ENCODE measurements at places on chromosomes 1 and 21.

GRCh38 chr1:165815725-165816124 lies 11.7 kb upstream of the UCK2 start:
- no peak for DNase-seq

- DNase-seq: peak; percentile 45
Observed at GRCh38 chr1:40032240-40032891, 8.2 kb upstream of the CAP1 start.

- no peak for DNase-seq
Observed at GRCh38 chr1:198186916-198187580, 30.2 kb downstream of the NEK7 start.

DNA sequence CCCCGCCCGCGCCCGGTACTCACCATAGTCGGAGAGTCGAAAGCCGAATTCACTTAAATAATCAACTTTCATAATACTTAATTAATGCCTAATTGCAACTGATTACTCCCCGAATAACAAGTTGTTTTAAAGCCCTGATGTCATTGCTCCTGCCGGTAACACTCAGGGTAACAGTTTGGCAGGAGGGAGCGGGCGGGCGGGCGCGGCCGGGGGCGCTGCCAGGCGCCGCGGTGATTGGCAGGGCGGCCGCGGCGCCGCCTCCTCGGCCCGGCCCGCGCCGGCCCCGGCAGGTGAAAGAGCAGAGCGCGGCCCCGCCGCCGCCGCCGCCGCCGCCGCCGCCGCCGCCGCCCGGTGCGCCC lies 102.2 kb downstream of the CASZ1 start:
- DNase-seq: peak; percentile 45

- DNase-seq: no peak
Observed at GRCh38 chr1:209062081-209062620, 521.4 kb upstream of the CAMK1G start.
